Activated CD4-positive, alpha-beta T cell treated with anti-CD3 and anti-CD28 coated beads for 4 hours (primary cell): ENCODE measurements at places on chromosomes 1 and 21.

GRCh38 chr1:25238046-25238445 is 5.7 kb upstream of the SYF2 start:
- DNase-seq = no peak

DNA sequence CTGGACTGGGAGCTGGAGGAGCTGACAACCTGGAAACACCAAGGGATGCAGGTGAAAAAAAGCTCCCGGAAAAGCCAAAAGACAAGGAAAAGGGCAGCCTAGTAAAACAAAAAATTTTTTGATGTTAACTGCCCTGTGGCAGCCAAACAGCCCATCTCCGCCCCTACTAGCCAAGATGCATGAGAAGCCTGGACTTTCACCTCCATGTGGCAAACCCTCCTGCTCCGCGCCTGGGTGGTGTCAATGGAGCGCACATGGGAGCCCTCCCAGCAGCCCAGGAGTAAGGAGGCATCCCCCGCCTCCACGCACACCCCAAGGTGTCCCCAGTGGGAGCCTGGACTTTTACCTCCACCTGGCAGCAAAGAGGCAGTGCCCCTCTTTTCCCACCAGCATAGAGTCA is 30.5 kb downstream of the LEMD1 start:
- DNase-seq = no peak

GRCh38 chr1:228902781-228903433 is 167.6 kb downstream of the RHOU start:
- no peak for DNase-seq

GRCh38 chr21:17066006-17066405 is 446.8 kb upstream of the CXADR start:
- DNase-seq = no peak

DNA sequence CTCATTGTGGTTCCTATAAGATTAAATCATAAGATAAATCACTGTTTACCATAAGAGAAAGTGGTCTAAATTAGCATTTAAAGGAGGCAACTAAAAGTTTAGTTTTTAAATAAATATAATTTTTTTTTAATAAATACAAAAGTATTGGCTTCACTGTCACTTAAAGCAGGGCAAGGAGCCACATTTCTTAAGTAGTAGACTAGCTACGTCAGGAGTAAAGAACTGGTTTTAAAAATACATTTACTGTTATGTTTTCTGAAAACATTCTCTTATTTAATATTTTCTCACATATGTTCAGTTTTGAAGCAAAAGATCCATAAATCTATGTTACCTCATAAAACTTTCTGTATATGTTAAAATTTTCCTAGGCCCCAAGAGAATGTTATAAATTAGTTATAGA is 2.2 kb downstream of the ANGPTL1 start:
- no peak for DNase-seq

- DNase-seq = no peak
These were observed 59.1 kb downstream of the MEGF6 start for GRCh38 chr1:3552176-3552575.

GRCh38 chr1:79293611-79294010 is 287.1 kb upstream of the ADGRL4 start:
- no peak for DNase-seq

GRCh38 chr1:102872526-102872925 is 235.8 kb downstream of the COL11A1 start:
- DNase-seq = no peak

DNA sequence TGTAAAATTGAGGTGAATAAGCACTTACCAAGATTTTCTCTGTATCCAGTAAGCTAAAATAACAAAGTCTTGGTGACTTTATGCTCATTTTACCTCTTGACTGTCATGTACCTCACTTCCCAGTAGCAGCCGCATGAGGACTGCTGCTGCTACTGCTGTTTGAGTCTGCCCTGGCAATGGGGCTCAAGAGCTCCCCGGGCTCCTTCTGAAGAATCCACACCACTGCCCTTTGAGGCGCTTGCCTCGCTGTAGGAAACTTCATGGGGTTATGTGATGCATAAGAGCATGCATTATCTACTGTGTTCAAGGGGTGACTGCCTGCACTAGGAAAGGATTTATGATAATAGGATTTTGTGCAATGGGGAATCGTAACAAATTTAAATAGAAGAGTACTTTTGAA is 113.5 kb downstream of the NTNG1 start:
- DNase-seq = no peak

DNA sequence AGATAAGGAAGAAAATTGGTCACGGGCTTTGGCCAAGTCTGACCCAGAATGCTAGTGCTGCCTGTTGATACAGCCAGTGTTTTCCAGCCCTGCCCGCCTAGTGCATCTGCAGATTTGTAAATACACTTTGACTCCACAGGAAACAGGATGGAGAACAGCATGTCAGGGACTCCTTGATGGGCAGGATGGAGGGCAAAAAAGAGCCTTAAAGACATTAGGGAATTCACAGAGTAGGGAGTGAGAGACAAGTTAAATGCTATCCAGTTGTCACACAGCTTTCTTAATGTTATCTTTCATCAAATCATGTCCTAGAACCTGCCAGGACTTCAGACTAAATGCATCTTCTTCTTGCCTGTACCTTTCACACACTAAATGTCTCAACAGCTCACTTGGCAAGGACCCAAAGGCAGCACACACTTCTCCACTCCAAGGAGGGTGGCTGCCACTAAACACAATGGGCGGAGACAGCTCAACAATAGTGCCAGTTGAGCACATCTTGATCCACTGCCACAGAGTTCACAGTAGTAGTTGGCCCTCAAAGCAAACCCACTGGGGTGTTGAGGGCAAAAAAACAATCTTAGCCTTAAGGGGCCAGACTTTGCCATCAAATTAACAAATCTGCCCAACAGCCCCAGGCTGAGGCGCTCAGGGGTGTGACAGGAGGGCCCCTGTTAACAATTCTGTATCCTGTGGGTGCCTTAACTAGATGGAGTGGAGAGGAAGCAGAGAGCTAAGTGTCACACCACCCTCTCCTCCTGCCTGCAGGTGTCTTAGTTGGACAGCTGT is 2.7 kb downstream of the HIVEP3 start:
- DNase-seq = peak; percentile 33

GRCh38 chr1:53811414-53811851 is 26.7 kb downstream of the NDC1 start:
- DNase-seq = no peak

GRCh38 chr1:145871994-145872924 is 13.4 kb upstream of the PIAS3 start:
- DNase-seq = peak; percentile 19

DNA sequence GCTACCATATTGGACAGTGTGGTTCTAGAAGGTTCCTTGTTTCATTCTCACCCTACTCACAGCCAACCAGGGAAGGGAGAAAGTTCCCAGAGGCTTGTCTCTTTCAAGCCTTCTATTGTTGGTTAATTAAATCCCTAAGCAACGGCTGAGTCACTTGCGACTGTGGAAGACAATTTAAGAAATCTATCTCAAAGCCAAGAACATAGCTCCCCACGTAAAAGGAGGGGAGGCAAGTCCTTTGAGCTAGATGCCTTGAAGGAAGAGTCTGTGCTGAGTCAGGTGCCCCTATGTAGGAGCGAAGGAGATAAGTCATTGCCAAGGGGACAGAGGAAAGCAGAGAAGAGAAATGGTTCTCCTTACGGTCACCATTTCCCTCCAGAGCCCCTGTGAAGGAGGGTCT is 79.4 kb upstream of the PPP2R5A start:
- no peak for DNase-seq

DNA sequence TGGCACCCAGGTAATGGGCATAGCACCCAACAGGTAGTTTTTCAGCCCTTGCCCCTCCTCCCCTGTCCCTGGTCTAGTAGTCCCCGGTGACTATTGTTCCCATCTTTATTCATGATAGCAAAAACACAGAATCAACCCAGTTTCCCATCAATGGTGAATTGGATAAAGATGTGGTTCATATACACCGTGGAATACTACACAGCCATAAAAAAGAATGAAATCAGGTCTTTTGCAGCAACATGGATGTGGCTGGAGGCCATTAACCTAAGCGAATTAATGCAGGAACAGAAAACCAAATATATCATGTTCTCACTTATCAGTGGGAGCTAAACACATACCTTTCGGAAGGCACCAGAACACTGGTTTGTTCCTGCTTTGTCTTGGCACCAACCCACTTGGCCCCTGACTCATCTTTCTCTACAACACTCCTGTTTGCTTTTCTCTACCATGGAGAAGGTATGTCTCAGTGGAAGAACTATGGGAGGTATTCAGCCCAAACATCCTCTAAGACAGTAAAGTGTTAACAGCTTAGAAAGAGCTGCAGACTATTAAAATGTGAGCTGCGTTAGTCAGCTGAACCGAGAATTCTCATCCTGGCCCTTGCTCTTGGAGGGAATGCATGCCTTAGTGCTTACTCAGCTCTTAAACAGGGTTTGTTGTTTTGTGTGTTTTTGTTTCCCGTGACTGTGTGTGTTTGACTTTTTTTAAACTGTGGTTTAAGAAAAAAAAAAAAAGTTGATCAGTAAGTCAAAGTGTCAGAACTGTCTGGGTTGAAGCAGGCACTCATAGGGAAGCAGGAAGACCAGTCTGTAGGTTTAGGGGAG is 203.0 kb downstream of the TOMM20 start:
- DNase-seq = no peak

DNA sequence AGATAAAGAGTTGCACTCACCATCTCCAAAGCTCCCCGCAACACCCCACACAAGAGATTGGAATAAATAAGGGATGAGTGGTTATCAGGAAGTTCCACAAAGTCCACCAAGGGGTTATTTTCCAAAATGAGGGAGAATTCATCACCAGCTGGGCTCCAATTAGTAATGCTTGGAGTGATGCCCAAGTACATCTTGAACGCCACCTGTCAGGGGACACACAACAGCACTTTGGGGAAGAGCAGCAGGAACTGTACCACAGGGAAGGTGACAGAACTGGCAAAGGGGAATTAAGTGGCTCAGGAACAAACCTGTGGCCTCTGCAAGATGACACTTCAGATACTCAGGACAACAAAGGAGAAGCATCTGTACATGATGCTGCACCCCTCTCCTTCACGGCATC is 11.5 kb downstream of the TRAPPC3 start:
- DNase-seq = no peak

GRCh38 chr1:218664385-218665170 is 319.4 kb downstream of the TGFB2 start:
- no peak for DNase-seq

DNA sequence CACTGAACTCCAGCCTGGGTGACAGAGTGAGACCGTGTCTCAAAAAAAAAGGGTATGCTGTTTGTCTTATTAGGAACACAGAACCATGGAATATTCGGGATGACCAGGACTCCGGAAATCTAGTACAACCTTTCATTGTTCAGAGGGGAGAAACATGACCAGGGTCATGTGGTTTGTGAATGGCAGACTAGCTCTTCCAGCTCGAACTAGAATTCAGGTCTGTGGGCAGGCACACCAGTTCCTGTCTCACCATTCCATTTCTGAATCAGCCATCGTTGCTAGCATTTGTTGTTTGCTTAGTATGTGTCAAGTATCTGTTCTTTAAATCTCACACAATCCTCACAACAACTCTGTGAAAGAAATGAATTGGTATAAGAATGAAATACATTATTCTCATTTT is 50.9 kb downstream of the MDM4 start:
- DNase-seq = no peak

GRCh38 chr1:202034149-202034682 is 23.8 kb downstream of the ELF3 start:
- DNase-seq = no peak

DNA sequence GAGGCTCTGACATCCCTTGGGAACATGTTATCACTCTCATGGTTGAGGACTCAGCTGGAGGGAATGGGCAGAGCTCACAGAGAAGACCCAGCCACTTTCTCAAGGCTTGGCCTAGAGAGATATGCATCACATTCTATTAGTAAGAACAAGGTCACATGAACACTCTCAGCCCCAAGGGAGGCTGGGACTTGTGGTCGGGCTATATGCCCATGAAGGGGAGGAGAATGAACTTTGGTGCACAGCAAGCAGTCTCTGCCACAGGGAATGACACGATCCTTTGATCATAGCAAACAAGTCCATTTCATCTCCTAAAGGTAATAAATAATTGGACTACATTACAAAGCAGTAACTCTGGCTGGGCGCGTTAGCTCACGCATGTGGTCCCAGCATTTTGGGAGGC is 105.7 kb downstream of the SYF2 start:
- DNase-seq = no peak

- no peak for DNase-seq
These were observed 82.4 kb downstream of the ABCA4 start for GRCh38 chr1:94038511-94038910.

GRCh38 chr1:94037392-94038229 is 83.3 kb downstream of the ABCA4 start:
- no peak for DNase-seq

DNA sequence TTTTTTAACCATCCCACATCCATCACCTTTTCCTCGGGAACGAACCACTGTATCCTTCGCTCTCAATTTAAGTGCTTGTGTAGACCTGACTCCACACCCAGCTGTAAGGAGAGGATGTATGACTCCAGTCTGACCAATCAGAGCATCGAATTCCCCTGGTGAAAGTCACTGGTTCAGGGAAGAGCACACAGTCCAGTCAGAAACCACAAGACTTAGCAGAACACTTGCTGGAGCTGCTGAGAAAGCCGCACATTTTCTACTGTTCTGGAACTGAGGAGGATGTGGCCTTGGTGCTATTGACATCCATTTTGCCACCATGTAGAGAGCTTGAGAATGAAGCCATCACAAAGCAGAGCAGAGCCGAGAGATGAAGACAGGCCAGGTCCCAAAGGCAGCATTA is 59.9 kb upstream of the CNN3 start:
- no peak for DNase-seq

GRCh38 chr1:176560681-176561080 is 97.7 kb downstream of the PAPPA2 start:
- DNase-seq = no peak

- DNase-seq = peak; percentile 26
These were observed 7.5 kb upstream of the ZNF648 start for GRCh38 chr1:182069028-182069466.

- DNase-seq = no peak
These were observed 149.9 kb downstream of the OLFM3 start for GRCh38 chr1:101846820-101847219.

DNA sequence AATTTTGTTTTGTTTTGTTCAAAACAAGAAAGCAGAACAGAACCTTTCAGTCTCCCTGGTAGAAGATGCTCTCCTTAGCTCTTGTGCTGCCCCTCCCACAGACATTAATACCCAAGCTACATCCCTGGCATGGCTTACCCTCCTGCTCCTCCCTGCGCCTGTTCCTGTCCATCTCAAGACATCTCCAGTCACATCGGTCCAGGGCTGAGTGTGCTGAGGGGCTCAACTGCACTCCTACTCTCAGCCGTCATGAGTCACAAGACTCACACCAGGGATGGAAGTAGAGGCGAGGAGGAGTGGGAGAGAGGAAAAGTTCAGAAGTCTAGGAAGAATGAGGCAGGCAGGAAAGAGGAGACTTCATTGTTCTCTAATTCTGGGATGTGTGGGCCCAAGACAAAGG is 9.2 kb upstream of the TACSTD2 start:
- no peak for DNase-seq

GRCh38 chr21:26437326-26438009 is 135.6 kb downstream of the CYYR1 start:
- DNase-seq = no peak

GRCh38 chr1:213720032-213720431 is 267.7 kb upstream of the PROX1 start:
- no peak for DNase-seq
